ENCODE measurements at places on chromosomes 4 and X.

DNA sequence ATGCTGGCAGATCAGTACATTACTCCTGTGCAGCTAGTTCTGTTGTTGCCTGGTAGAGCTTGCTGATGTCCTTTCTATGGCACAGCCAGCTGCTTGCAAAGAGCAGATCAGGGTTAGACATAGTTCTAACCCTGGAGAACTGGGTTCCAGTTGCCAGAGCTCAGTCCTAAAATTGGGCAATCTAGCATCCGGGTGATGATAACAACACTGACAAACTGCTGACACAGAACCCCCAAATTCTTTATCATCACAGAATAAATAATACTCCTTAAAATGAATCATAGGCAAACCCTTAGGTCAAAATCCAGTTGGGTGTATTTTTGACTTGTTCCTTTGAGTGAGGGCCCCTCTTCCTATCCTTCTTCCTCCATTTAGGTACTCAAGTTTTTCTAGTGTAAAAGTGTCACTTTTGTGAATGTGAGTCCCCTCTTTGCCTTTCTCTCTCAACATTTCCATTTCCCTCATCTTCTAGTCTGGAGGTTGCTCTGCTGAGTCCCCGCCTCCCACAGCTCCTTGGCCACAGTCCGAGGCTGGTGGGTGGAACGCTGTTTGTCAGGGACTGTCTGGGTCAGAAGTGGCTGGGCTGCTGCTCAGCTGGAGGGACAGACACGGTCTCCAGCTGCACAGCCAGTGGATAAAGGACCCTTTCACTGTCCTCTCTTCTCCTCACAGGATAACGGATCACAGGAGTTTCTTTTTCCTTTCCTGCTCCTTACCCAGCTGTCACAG lies 93.6 kb upstream of the RASGEF1B start:
- DNase-seq: no peak

- no peak for DNase-seq
These were observed 174.2 kb downstream of the MID1IP1 start for GRCh38 chrX:38975368-38975942.

DNA sequence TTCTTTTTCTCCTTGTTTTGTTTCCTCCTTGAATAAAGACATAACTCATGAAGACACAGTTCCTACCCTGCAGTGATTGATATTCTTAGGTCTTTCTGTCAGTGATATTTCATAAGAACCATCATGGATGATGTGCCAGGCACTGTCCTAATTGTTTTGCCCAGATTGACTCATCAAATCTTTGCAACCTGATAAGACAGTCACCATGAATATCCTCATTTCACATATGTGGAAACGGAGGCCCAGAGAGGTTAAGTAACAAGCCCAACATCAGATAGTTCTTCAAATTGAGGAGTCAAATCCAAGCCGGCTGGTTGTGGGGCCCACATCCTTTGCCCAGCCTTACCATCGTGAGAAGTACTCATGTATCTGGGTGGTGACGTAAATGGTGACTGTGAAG lies 69.9 kb downstream of the SEL1L3 start:
- DNase-seq: no peak

GRCh38 chrX:9033586-9033985 lies 341 bp downstream of the FAM9B start:
- no peak for DNase-seq

Measured in NCI-H1930 (cell line).